ENCODE measurements at places on chromosomes 7 and 10.

GRCh38 chr10:53111529-53111928 is 338.9 kb upstream of the MBL2 start:
- peak; percentile 22 for DNase-seq

- no peak for DNase-seq
These were observed 231.9 kb upstream of the HABP2 start for GRCh38 chr10:113320987-113321386.

DNA sequence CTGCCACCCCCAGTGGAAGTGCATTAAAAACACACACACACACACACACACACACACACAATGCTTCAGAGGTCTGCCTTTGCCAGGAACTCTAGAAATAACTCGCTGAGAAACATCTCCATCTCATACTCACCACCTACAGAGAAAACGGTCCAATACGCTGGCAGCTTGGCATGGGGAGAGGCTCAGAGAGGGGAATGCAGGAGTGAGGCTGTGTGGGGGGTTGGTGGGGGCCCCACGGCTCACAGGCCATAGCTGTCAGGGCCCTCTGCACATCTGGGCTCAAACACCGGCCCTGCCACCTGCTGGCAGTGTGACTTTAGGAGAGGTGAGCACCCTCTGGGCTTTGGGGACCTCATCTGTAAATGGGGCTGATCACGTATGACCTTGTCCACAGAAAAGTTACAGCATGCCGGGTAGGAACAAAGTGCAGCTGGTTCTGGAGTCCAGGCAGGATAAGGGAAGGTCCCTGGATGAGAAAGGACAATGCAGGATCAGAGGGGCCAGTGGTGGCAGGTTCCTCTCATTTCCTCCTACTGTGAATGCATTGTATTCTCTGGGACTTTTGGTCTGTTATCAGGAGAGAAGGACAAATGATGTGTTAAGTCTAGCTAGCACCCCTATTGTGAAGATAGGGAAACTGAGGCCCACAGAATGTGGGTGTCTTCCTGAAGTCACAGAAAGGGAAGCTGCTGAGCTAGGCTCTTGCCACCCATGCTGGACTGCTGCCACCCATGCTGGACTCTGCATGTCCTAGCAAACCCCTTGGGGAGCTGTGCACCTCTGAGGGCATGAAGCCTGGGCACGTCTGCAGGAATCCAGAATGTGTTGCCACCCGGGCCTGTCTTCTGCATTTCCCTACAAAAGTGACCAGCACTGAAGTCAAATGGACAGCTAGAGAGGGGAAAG is 404.6 kb downstream of the RPS24 start:
- DNase-seq: peak; percentile 36

GRCh38 chr7:106384373-106384772 is 99.6 kb upstream of the NAMPT start:
- no peak for DNase-seq

- DNase-seq: no peak
These were observed 123.6 kb downstream of the ADCYAP1R1 start for GRCh38 chr7:31175672-31176071.

DNA sequence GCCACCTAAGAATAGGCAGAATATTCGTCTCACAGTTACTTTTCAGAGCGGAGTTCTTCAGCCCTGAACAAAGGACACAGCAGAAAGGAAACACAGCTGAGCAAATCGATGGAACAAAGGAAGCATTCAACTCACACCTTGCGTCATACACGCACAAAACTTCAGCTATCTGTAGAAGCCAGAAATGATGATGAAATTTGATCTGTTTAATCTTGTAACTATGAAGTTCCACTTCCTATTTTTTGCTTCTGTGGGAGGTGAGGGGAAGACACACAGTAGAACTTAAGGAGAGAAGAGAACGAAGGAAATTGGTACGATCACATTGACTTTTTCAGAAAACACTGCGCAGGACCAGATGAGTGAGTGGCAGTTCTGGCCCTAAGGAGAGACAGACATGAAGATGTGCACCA is 26.2 kb downstream of the FAM171A1 start:
- no peak for DNase-seq

- no peak for DNase-seq
These were observed 3.7 kb upstream of the IFIT1B start for GRCh38 chr10:89373916-89374711.

DNA sequence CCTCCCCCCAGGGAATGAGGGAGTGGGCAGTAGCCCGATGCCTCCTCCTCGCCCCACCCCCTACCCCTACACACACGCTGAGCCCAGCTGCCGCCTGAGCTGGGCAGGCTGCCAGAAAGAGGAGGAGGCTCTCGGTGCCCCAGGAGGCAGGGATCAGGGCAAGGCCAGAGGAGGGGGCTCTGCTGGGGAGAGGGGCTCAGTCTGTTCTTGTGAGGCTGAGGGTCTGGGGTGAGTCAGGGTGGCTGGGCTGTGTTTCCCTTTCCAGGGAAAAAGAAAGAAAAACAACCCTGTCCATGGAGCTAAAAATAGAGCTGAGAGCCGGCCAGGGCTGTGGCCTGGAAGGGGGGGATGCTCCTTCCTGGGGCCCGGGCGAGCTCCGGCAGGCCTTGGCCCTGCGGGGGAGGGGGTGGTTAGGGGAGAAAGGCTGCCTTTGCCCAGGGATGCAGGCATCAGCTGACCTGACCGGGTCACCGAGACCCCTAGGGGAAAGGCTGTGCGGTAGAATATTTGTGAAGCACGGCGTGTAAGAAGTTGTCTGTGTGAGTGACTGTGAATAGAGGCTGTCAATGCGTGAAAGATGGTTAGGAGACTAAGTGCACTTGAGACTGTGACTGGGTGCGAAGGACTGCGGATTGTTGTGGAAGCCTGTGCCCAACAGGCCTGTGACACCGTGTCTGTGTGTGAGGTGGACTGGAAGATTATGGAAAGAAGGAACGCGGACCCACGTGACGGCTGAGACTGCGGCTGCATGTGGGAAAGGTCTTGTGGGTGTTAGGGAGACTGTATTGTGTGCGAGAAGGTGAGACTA is 1.2 kb upstream of the LZTS2 start:
- DNase-seq: peak; percentile 79

DNA sequence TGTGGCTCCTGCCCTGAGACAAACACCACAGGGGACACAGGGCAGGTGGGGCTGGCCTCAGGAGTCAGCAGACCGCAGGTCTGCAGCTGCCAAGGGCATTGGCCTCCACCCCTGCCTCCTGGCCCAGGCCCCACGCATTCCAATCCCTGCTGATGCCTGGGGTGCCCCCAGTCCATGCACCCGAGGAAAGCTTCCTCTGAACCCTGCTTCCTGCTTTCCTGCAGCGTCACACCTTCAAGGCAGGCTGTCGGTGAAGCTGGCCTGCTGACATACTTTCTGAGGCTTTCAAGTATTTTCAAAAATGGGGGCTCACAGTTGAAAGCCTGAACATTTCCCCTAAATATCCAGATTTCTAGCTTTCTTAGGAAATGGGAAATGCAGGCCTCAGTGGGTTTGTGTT is 22.5 kb upstream of the ANTXRL start:
- DNase-seq: no peak

- no peak for DNase-seq
These were observed 84.0 kb downstream of the VPS41 start for GRCh38 chr7:38824948-38825347.

DNA sequence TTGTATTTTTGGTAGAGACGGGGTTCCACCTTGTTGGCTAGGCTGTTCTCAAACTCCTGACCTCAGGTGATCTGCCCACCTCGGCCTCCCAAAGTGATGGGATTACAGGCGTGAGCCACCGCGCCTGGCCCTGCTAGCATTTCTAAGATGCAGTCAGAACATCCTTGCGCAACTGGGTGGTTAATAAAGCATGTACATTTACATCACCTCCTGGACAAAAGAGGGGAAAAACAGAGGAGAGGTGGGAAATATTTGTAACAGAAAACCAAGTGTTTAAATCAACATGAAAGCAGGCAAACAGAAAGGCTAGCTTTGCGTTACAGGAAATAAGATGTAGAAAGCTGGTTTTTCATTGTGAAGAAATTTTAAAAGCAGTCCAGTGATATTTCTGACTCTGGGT is 220.9 kb upstream of the KMT2E start:
- no peak for DNase-seq

DNA sequence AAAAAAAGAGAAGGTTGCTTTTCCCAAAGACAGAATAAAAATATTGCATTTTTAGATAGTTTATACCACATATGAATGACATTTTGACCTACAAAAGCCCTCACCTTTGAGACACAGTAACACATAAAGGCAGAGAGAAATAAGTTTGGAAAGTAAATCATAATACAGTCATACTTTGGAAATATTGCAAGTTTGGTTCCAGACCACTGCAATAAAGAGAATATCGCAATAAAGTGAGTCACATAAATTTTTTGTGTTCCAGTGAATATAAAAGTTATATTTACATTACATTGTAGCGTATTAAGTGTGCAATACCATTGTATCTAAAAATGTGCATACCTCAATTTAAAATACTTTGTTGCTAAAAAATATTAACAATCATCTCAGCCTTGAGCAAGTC is 40.3 kb downstream of the CCDC71L start:
- no peak for DNase-seq

DNA sequence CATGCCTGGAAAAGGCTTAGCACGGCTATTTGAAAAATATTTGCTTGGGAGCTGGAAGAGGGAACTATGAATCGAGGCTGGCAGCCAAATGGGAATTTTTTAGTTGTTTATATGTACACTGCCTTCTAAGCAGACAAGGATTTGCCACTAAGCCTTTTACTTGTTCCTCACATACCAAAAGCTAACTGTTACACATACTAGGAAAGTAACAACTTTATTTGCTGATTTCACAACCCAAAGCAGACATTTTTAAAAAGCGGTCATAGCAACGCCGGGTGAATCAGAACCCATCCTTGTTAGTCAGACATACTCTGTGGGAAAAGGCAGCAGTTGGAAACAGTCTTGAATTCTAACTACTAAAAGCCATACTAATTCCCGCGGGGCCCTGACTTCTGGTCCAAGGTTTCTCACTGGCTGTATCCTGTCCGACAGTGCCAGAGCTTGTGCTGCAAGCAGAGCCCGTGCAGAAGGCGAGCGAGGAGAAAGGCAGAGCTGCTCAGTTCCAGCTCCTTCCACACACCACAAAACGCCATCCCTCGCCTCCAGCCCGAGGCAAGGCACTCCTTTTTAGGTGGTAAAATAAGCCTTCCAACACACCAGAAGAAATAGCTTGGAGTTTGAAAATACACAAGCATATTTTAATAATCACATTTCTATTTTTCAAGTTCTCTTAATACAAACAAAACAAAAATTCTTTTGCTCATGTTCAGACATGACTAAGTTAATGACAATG is 89.2 kb downstream of the RNF216 start:
- DNase-seq: no peak

DNA sequence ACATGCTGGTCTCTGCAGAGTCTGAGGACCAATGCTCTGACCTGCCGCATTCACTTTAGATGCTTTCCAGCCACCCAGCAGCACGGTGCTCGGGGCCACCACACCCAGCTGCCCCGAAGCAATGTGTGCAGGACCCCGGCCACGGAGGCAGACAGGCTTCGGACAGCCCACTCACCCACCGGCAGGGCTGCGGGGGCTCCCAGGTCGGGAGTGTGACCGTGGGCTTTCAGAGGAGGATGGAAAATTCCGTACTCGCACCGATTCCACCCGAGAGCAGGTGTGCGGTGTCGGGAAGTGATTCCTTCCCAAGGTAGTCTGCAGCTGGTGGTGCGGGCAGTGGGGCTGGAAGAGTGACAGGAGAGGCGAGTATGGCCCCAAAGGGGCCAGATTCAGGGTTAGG is 190.9 kb downstream of the DNAJB6 start:
- no peak for DNase-seq

DNA sequence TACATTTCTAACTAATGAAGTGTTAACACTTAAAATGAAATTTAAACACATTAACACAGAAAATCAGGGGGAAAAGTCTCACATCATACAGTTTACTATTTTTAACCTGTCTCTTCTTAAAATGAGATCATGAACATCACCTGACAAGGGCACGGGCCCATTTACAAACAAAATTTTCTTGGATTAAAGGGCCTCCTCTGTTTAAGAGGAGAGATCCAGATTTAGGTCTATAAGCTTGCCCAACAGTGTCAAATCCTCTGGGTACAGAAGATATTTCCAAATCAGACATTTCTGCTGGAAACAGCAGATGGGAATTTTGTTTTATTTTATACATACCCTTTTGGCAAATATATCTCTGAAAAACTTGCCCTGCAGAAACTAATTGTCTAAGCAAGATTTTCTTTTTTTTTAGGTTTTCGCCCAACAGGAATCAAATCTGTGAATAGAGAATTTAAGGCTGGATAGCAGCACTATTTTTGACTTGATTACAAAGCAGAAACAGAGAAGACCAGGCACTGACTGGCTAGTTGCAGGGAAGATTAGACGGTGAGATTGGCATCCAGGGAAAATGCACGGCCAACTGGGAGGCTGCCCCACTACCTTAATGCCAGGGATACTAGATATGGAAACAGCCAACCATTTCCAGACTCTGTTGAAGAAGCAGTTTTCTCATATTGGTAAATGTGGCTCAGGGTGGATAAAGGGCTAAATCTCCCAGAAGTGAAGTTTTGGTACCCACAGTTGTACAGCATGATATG is 173.4 kb downstream of the LRRN3 start:
- no peak for DNase-seq

DNA sequence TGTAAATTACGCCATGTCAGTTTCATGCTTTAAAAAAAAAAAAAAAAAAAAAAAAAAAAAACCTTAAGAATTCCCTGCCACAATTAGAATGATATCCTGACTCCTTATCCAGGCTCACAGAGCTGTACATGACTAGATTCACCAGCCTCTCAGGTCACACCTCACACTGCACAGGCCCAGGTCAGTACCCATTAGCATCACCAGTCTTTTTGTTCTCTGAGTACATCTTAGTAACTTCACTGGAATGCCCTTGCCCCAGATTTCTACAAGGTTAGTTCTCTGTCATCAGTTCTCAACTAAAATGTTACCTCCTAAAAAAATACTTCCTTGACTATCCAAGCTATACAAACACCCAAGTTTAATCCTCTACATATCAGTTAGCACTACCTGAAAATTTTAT is 211.0 kb downstream of the LRRN3 start:
- DNase-seq: no peak

- DNase-seq: no peak
These were observed 9.1 kb downstream of the TMEM270 start for GRCh38 chr7:73870041-73870492.

DNA sequence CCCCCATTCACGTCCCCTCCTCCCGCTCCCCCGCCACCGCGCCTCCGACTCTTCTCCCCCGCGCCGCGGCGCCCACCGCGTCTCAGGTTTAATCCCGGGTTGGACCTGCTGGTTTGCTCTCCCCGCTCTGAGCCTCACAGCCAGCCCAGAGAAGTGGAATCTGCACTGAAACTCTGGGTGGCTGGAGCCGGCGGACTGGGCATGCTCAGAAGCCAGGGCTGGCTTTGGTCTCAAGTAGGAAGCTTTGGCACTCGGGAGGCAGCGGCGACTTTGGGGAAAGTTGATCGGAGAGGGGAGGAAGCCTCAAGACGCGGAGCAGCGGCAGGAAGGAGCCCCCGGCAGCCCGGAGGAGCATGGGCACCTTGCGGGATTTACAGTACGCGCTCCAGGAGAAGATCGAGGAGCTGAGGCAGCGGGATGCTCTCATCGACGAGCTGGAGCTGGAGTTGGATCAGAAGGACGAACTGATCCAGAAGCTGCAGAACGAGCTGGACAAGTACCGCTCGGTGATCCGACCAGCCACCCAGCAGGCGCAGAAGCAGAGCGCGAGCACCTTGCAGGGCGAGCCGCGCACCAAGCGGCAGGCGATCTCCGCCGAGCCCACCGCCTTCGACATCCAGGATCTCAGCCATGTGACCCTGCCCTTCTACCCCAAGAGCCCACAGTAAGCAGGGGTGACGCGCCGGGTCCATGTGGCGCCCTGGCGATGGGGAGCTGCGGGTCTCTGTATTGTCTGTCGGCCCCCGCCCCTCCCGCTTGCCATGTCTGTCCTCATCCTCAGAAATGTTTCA is at the start of gene PRKG1:
Gene PRKG1 (plus strand): TSS at position 250 of the 791 bp plus-strand sequence.
- peak; percentile 1 for DNase-seq
